ENCODE measurements at places on chromosomes 7 and 10.

DNA sequence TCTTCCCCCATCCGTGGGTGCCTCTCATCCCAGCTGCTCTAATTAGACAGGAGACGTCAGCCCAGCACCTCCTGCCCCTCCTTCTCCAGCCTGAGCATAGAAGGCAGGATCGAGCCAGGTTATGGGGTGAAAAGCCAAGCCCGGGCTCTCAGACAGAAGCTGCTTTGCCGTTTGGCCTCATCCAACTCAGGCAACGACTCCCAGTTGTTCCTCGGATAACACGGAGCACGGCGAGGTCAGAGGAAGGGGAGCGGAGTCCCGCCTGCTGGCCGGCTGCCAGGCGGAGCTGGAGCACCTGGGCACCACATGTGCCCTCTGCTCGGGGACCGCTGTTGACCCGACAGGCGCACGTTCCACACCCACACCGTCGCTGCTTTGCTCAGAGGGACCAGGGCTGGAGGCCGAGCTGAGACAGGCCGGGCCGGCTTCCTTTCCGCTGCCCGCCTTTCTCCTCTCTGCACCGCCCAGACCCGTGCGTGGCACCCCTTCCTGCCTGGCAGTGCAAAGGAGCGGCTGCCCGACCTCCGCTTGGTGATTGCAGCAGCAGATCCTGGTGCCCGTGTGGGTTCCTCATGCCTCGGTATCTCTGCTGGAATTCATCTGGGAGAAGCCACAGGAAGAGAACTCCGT is 21.6 kb upstream of the UNCX start:
- DNase-seq, result no peak

GRCh38 chr7:3897430-3898372 is 596.6 kb downstream of the SDK1 start:
- peak; percentile 9 for DNase-seq

GRCh38 chr7:830069-830468 is 2.2 kb upstream of the SUN1 start:
- DNase-seq, result no peak

- no peak for DNase-seq
These were observed 53.5 kb downstream of the ABLIM1 start for GRCh38 chr10:114604357-114605130.

DNA sequence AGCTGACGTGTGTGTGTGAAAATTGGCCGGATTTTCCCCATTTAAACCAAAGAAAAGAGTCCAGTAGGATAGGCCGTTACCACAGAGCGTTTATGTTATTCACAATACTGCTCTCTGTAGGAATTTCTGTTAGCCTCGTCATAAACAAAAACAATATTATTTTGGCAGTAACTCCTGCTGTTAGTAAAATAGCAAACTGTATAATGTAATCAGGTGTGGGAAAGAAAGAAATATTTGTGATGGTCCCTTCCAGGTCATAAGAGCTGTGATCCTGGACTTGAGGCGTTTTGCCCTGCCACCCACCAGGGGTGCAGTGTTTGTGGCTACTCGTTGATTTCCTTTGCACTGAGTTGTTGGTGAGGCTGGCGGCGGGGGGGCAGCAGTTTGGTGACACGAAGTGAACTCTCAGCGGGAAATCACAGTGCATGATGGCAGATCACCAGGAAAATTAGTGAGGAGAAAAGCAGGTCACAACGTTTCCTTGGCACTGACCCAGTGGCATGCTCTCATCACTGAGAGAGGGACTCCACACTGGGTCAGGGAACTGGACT is 2.8 kb downstream of the EEPD1 start:
- DNase-seq, result no peak

DNA sequence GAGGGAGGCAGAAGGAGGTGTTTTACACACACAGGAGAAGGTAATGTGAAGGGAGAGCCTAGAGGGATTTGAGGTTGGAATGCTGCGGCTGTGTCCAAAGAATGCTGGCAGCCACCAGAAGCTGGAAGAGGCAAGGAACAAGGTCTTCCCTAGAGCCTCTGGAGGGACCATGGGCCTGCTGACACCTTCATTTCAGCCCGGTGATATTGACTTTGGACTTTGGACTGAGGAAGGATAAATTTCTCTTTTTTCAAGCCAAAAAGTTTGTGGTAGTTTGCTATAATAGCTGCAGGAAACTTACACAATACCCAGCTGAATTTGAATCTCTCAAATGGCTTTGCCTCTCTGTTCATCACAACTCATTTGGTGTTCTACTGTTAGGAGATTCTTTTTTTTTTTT is 34.6 kb downstream of the UBN2 start:
- no peak for DNase-seq

GRCh38 chr10:89795840-89796239 is 94.5 kb downstream of the KIF20B start:
- no peak for DNase-seq

GRCh38 chr7:28389504-28390395 is 22.6 kb upstream of the CREB5 start:
- DNase-seq, result no peak

DNA sequence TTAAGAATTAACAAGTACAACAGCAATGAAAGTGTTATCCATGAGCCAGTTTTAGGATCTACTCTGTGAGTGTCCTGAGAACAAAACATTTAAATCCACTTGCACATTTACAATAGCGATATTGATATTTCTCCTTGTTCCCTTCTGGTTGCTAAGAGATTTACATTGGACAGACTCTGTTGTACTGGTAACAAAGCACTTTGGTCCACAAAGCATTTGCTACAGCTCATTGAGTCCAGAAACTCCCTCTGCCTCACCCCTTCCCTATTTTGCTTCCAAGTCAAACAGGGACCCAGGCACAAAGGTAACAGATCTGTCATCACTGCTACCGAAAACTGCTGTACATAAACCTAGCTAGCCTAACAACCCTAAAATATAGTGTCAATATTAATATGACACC is 2.1 kb downstream of the ANK3 start:
- DNase-seq, result no peak

Measured in stimulated activated CD4-positive, alpha-beta T cell treated with anti-CD3 and anti-CD28 coated beads, Interleukin-12 subunit alpha, Interleukin-12 subunit beta, amount 100 ng/mL, for 24 hours (primary cell).